ENCODE measurements at places on chromosomes 4 and X.

GRCh38 chr4:163747293-163747692 is 252.8 kb downstream of the TMA16 start:
- DNase-seq: no peak

- no peak for DNase-seq
Observed at GRCh38 chrX:1385253-1386223, 6.4 kb downstream of the SLC25A6 start.

DNA sequence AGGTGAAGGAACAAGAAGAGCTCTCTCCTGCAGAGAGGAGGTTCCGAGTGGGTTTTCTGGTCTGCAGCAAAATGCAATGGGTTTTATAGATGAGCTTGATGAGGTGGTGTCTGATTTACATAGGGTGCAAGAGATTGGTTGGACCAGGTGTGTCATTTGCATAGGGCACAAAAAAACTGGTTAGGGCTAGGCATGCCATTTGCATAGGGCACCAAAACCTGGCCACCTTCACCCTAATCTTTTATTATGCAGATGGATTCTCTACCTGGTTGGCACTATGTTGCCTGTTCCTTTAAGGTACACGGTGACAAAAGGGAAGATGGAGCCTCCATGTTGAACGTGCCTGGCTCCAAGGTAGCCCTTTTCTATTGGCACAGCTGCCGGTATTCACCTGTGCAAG is 94.5 kb upstream of the PRKX start:
- no peak for DNase-seq

GRCh38 chr4:105613306-105613705 is 60.9 kb downstream of the ARHGEF38 start:
- no peak for DNase-seq

- DNase-seq: no peak
Observed at GRCh38 chr4:105106426-105106825, 40.2 kb upstream of the TET2 start.

GRCh38 chrX:13110433-13111324 is 66.3 kb upstream of the FAM9C start:
- DNase-seq: no peak

DNA sequence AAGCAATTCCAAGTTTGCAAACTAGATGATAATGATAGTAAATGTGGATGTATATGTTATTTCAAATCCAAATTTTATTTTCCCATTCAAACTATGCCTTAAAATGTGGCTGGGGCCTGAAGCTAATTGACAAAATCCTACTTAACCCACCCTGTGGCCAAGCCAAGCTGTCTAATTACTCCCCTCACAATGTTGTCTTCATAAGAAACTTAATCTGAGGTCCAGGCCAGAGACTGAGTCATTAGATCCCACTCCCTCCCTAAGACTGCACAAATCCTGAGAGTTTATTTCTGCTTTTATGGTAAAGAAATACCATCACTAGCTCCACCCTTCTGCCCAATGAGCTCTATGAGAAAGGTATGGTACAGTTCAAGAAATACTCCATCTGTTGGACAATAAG is 16.6 kb downstream of the SMPX start:
- DNase-seq: no peak

- no peak for DNase-seq
Observed at GRCh38 chr4:4542774-4543485, 1.1 kb upstream of the STX18 start.

DNA sequence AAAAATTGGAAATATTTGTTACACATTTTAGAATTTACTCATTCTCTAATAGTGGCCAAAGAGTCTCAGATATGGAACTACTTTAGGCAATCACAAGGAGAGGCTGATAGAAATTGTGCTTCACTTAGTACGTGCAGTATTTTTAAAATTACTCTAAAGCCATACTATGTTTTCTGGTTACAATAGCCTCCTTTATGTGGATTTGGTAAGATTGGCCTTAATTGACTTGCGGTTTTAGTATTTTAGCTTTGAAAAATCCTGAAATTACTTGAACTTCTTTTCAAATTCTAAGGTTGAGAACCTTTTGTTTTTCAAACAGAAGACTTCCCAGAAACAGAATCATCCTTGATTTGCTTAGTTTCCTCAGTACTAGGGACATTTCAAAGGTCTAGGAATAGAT is 215.2 kb downstream of the SLC4A4 start:
- no peak for DNase-seq

GRCh38 chrX:44621078-44621477 is 78.4 kb upstream of the FUNDC1 start:
- no peak for DNase-seq

- no peak for DNase-seq
Observed at GRCh38 chrX:150366951-150367545, 3.9 kb downstream of the MAMLD1 start.

DNA sequence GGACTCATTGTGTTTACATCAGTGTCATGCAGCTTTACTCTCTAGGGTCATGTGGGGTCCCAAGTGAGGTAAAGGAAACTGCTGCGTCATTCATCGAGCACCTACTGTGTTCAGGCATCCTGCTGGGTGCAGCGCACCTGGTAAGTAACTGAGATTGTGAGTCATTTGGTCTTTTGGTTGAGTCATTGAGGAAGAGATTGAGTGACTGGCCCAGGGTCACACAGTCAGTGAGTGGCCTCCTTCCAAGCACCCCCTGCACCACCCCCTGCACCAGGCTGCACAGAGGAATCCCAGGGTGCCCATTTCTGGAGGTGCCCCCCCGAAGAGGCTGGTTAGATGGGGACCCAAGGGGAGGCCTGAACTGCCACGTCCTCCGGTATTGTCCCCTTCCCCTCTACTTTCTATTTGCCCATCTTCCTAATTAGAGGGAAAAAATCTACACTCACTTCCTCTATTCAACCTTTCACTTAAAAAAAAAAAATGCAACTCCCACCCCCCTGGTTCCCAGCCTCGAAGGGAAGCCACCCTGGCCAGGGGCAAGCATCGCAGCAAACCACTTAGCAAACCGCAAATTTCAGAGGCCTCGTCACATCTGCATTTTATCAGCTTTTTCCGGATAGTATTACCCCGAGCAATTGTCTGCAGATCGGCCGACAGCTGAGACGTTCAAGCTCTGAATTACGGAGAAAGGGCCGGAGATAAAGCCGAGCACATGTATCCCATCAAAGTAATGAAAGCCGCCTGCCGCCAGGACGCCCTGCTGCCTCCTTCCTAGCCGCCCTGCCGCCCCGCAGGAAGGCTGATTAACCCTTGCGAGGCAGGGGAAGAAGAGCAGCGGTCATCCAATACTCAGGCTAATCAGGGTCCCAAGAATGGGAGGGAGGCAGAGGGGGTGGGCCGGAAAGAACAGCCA is 96.3 kb upstream of the MSX1 start:
- DNase-seq: no peak

- no peak for DNase-seq
Observed at GRCh38 chr4:30753316-30753715, 33.1 kb downstream of the PCDH7 start.

- DNase-seq: no peak
Observed at GRCh38 chrX:67545036-67545821, 1.4 kb downstream of the AR start.

- no peak for DNase-seq
Observed at GRCh38 chr4:121221608-121222007, 57.5 kb upstream of the TNIP3 start.

- DNase-seq: peak; percentile 15
Observed at GRCh38 chrX:19869193-19869592, 18.2 kb downstream of the SH3KBP1 start.

DNA sequence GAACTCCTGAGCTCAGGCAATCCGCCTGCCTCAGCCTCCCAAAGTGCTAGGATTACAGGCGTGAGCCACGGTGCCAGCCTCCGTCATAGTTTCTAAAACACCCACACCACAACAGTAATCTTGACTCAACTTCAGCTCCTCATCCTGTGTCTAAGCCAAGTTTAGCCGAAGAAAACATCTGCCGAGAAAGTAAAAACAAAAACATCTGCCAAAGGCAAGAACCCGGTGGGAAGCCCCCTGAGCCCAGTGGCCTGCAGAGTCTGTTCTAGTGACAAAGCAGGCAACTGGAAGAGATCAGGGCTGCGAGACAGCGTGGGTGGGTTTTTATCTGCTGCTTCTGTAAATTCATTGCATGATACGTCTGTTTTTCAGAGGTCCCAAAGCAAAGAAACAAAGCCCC is 26.6 kb upstream of the CD99 start:
- DNase-seq: no peak

GRCh38 chr4:183306811-183307210 is 13.3 kb downstream of the CLDN22 start:
- DNase-seq: no peak

DNA sequence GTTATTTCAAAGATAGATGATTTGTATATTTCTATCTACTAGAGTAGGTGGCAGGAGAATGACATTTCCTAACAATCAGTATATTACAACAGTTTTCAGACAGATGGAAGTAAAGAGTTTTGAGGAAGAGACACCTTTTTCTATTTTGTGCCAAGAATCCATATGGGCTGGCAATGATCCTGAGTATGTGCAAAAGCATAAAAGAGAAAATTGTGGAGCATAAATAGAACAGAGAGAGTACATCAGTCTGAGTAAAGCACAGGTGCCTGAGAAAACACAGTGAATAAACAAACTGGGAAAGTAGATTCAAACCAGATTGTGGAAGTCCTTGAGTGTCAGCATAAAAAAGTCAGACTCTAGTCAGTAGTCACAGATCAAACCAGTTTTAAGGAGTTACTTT is 96.8 kb upstream of the WDR44 start:
- no peak for DNase-seq

GRCh38 chrX:150036641-150037040 is 98.3 kb upstream of the EOLA2 start:
- DNase-seq: no peak

DNA sequence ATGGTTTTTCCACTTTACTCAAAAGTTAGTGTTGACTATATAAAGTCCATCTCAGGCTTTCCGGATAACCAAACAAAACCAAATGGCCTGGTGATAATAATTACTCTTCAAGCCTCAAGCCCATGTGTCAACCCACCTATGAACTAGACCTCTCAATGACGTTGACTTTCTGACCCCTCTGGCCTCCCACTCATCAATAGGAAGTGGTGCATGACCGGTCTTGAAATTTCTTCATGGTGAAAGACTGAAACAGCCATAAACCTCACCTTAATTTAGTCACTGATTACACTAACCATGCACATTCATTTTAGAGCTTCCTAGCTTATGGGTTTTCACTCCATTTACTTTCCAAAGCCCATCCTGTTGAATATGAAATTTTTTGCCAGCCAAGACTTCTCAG is 276.0 kb downstream of the KLHL13 start:
- DNase-seq: no peak

DNA sequence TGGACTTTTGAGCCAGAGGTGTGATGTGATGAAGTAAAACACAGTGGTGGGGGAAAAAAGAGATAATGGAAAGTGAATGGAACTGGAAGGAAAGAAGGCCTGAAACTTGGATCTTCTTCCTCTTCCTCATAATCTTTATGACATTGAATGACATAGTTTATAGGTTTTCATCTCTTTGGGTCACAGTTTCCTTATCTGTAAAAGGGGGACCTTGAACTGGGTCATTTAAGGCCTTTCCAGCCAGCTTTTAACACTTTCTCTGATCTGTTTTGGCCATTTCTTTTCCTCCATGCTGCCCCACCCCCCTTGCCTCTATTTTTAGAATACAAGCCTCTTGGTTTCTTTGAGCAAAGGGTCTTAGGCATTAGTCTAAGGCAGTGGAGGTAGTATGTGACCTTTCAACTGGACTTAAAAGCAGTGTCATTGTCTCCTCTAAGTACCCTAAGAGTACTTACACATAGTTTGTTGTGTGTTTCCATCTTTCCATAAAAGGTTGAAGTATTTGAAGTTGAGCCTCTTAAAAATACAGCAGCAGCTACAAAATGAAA is 7.8 kb downstream of the CPEB2 start:
- DNase-seq: no peak

- DNase-seq: no peak
Observed at GRCh38 chr4:33025236-33025635, 2305.1 kb downstream of the PCDH7 start.

DNA sequence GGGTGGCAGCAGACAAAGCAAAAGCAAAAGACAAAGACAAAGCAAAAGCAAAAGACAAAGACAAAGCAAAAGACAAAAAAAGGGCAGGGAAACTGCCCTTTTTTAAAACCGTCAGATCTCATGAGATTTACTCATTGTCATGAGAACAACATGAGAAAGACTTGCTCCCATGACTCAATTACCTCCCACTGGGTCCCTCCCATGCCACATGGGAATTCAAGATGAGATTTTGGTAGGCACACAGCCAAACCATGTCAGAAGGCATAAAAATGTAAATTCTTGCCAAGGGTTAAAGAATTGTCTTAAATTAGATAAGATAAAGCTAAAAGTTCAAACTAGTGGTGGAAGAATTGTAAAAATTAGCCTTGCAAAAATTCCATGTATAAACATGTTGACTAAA is 419.7 kb downstream of the TRAM1L1 start:
- no peak for DNase-seq

- no peak for DNase-seq
Observed at GRCh38 chrX:110394651-110395050, 36.0 kb downstream of the RTL9 start.

DNA sequence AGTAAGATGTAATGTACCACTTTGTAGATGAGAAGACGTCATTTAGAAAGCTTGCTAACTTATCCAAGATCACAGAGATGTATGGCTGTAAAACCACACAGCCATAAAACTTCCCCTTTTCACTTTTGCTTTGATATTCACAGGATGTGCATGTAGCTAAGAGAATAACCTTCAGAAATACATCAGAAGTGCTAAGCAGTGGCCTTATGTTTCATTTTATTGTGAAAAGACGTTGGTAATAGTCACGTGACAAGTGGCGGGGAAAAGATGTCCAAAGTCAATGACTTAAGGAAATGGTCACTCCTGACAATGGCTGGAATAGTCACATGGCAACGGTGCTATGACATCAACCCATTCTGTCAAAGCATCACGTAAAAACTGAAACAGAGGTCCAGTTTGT is 12.9 kb upstream of the WDR17 start:
- DNase-seq: no peak

GRCh38 chr4:16337936-16338335 is 111.7 kb upstream of the TAPT1 start:
- no peak for DNase-seq

GRCh38 chr4:5974321-5974720 is 43.9 kb downstream of the C4orf50 start:
- peak; percentile 29 for DNase-seq

GRCh38 chr4:156594624-156595023 is 377.0 kb downstream of the PDGFC start:
- DNase-seq: no peak

GRCh38 chr4:175035905-175036304 is 117.7 kb downstream of the ADAM29 start:
- DNase-seq: no peak

GRCh38 chr4:40720916-40721315 is 28.8 kb upstream of the NSUN7 start:
- DNase-seq: no peak

GRCh38 chr4:145083891-145084605 is 13.9 kb downstream of the ANAPC10 start:
- no peak for DNase-seq

GRCh38 chr4:119667802-119668201 is 39.2 kb upstream of the PDE5A start:
- no peak for DNase-seq

Data from natural killer cell treated with Interleukin-12 subunit alpha and Interleukin-12 subunit beta and Interleukin-15 and Interleukin-18, amount 100 ng/mL, for 72 hours (primary cell).